ENCODE measurements at places on chromosomes 4 and X.

DNA sequence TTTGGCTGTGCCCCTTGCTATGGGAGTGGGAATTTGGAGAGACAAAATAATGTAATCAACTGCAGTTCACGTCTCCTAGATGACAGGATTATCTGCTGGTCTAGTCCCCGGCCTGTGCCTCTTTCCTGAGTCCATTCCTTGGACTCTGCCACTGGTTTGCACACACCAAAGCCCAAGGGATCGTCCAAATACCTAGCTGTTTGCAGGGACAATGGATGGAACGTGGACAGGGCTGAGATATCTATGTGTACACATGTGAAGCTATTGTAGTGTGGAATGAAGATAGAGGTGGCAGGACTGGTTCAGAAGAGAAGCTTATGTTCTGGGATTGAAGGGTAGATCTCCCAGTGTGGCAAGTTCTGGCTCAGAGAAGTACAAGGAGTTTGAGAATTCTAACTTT lies 198.3 kb upstream of the PITX2 start:
- DNase-seq = no peak

DNA sequence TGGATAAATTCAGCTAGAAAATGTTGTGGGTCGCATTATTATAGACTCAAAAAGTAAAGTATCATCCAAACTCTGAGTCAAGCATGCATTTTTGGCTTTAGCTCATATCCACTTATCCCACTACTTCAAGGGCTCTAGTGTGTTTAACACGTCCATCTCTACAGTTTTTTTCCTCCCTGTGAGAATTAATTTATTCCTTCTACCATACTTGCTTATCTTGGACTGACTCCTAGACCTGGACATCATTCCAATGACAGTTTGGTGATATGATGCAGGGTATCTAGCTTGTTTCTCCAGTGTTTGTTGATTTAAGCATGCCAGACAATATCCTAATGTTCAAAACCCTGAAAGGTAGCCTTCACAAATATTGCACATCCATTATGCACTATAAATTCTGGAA lies 1037.1 kb upstream of the INTU start:
- DNase-seq = no peak

DNA sequence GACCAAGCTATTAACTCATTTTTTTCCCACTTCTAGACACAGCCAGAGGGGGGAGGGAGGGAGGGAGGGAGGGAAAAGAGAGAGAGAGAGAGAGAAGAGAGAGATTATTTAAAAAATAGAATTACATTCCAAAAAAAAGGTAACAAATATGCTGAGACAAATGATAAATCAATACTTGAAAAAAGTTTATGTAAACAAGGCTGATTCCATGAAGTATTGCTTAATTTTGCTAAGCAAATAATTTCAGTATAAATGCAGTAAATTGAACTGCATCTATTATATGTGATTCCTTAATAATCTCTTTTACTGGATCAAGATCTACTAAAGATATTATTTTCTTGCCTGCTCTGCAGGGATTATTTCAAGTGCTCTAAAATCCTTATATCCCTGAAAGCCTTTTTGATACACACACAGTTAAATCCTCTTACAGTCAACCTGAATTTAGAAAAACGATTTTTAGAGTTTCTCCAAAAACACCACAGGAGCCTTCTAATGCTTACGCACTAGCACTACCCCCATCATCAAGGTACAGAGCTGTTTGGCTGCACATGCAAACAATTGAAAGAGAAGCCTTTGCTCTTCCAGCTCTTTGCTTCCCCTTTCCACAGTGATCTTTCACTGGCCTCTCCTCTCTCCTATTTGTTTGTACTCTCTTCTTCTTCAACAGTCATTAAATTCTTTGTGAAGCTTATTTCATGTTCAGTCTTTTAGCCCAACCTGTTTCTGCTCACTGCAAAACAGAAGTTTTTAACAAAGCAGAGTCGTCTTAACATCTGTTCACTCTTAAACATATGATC lies 426.3 kb upstream of the FAM241A start:
- no peak for DNase-seq

DNA sequence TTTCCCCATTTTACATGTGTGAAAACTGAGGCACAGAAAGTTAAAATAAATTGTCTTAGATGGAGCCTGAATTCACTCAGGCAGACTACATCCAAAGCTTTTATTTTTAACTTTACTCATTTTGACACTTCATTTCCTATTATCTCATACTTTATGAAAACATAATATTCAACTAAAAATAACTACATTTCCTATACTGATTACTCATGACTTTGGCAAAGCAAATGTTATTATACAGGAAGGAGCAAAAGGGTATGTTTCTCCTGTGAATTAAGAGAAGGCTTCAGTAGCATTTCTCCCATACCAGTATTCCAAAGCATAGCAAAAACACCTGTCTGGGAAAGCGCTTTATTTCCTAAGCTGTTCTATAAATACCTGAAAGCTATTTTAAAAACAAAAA lies 178.6 kb downstream of the ADAMTS3 start:
- DNase-seq = no peak

GRCh38 chrX:40908857-40909475 lies 173.6 kb upstream of the MED14 start:
- no peak for DNase-seq

DNA sequence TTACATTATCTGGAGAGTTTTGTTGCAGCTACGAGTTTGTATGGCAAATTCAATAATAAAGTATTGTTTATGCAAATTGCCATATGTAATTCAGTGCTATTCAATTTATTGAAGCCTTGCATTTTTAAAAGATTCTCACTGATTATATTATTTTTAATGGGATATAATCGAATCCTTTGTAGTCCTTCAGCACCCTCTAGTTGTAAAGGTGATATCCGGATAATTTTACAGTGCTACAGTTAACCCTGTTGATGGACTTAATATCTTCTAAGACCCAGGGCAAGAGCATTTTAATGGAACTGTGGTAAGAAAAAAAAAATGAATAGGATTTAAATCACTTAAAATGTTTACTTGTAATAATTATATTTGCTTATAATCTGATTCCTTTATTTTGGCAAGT lies 48.5 kb upstream of the GRIA2 start:
- DNase-seq = peak; percentile 7

DNA sequence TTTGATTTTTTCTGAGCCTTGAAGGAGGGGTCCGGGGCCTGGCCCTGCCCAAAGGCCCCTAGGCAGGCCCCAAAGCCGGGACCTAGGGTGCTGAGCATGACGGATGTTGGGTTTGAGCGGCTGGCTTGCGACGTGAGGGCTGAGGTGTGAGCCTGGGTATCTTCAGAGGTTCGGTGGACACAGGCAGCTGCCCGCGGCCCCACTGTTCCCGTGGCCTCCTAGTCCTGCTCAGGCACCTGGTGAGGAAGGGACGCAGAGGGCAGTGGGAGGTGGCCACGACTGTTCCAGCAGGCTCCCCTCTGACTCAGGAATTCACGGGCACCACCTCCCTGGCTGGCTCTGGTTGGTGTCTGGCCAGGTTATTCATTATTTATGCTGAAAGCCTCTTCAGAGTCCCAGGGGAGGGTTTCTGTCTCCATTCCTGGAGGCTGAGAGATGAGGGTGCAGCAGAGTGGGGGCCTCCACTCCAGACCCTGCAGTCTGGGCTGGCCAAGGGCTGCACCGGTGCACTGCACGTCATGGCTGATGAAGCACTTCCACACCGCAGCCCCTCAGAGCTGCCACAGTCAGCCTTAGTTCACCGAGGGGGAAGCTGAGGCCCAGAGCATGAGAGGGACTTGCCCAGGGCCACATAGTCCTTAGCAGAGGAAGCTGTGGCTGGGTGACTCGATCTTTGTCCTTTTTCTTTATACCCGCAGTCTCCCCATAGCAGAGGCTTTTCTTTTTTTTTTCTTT lies 2.2 kb downstream of the MSANTD1 start:
- DNase-seq = no peak

DNA sequence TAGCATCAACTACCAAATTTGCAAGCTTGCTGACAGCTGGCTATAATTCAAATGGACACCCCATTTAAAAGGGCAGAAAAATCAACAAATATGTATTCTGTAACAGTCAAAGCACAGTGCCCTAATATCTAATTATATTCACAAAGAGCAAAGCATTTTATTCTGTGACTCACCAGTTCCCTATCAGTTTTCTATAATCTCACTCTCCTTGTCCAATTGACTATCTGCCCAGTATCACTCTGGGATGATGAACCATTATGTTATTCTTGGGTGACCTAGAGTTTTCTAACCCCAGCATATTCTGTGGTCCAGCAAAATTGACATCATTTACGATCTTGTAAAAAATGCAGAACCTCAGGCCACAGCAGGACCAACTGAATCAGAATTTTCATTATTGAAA lies 82.0 kb upstream of the FREM3 start:
- no peak for DNase-seq

- DNase-seq = no peak
These were observed 694.0 kb downstream of the IL1RAPL1 start for GRCh38 chrX:29281078-29281742.

Measured in HFF-Myc (cell line).